RWPE1 (cell line): ENCODE measurements at places on chromosomes 7 and 10.

GRCh38 chr10:63972949-63973827, 452.0 kb downstream of the REEP3 start:
- no peak for DNase-seq

GRCh38 chr10:63562857-63563256, 41.7 kb downstream of the REEP3 start:
- no peak for DNase-seq

GRCh38 chr10:132061465-132061864, 4.3 kb upstream of the JAKMIP3 start:
- no peak for DNase-seq

- DNase-seq: no peak
Observed at GRCh38 chr7:107244613-107245012, 75.8 kb downstream of the HBP1 start.

DNA sequence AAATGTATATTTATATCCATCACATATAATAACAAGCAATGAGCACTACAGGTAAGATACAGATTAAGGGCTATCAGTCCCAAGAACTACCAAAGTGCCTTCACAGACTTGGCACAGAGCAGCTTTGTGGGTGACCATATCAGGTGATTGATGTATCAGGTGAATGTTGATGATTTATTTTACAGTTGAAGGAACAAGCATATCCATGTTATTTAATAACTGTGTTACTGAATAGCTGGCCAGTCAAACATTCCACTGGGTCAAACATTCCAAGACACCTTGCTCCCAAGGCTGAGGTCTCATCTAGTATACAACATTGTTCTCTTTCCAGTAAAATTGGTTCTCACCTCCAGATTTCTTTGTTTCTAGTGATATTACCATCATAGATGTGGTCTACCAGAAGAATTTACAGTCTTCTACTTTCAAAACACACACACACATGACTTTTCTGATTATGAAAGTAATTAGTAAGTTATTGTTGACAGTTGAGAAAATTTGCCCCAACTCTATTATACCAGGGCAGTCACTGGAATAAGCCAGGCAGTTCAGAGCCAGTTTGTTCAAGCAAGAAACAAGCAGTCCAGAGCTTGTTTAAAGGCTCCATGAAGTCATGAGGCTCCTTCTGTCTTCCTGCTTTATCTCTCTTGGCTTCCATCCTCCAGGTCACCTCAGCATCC, 68.2 kb downstream of the ELAPOR2 start:
- DNase-seq: no peak

DNA sequence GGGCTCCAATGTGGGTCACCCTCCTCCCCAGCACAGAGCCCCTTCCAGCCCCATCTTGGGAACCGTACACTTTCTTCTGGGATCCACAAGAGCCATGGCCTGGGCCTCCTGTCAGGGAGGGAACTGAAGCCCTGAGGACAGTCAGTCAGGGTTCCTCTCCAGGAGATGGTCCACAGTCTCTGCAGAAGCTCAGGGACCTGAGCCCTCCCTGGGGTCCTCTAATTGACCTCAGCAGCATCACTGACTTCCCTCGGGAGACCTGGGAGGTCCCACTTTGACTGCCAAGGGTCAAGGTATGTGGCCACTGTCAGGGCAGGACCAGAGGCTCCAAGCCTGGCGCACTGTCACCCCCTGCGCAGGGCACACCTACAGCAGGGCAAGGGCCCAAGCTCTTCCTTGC, 32.3 kb downstream of the NOD1 start:
- no peak for DNase-seq

DNA sequence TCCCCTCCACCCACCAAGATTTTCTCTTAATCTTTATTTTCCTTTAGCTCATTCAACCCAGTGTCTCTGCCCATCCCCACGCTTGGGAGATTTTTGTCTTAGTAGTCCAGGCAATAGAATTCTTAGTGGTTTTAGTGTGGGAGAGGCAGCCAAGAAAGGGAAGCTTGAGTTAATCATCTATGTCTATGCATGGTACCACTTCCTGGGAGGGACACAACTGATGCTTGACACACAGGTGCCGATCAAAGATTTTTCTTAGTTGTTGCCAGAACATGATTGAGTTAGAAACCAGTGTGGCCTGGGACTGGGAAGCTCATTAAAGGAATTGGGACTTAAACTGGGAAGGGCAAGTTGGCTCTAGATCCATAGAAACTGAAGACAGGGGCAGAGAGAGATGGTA, 3.1 kb downstream of the STRA8 start:
- no peak for DNase-seq

- no peak for DNase-seq
Observed at GRCh38 chr10:64519831-64520230, 998.6 kb downstream of the REEP3 start.

- DNase-seq: no peak
Observed at GRCh38 chr7:50304911-50305582, 531 bp downstream of the IKZF1 start.

DNA sequence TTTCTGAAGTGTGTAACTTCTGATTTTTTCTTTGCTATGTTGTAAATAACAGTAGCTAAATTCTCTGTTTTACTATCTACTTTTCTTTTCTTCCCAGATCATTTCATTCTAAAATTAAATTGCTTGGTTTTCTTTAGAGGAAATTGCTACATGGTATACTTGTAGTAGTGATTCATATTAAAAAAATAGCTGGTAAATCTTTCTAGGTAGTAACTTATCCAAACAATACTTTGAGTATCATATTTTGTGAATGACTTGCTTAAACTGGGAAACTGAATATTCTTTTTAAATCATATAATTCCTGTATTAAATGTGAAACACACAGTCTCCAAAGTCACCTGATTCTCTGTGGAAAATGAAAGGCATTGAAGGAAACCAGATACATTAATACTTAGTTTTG, 85.5 kb downstream of the ZNRF2 start:
- no peak for DNase-seq

- DNase-seq: no peak
Observed at GRCh38 chr10:99827936-99828335, 45.5 kb downstream of the ABCC2 start.

GRCh38 chr10:5206799-5207198, 10.2 kb downstream of the AKR1C4 start:
- no peak for DNase-seq

GRCh38 chr10:33174674-33175434, 159.6 kb downstream of the NRP1 start:
- DNase-seq: no peak

DNA sequence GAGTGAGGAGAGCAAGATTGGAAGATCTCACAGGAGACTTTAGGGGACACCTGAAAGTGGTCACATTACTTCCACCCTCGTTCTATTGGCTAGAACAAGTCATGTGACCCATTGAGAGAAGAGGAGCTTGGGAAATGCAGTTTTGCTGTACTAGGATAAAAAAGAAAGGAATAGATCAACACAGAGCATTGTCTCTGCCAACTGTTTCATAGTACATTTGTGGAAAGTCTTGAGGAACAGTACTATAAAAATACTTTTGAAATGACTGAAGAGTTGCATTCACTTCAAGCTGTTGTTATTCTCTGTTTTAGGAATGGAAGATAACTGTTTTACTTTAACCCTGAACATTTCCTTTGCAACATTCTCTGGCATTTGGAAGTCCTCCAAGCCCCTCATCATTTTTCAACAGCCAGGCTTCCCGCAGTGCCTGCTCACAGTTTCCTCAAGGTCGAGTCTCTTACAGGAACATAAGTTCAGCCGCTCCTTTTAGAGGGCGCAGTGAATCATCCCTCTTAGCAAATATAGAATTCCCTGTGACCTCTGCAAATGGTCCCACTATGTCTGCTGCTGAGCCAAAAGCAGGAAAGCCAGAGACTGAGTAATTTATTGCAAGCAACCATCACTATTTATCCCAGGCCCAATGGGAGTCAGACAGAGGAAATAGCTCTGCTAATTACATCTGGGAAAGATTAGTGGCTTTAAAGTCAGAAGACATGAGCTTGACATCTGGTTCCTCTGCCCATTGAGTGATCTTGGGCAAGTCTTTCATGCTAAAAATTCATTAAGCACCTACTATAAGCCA, 40.7 kb downstream of the MRPL32 start:
- peak; percentile 69 for DNase-seq

GRCh38 chr7:51123322-51124019, 193.1 kb downstream of the COBL start:
- peak; percentile 97 for DNase-seq

DNA sequence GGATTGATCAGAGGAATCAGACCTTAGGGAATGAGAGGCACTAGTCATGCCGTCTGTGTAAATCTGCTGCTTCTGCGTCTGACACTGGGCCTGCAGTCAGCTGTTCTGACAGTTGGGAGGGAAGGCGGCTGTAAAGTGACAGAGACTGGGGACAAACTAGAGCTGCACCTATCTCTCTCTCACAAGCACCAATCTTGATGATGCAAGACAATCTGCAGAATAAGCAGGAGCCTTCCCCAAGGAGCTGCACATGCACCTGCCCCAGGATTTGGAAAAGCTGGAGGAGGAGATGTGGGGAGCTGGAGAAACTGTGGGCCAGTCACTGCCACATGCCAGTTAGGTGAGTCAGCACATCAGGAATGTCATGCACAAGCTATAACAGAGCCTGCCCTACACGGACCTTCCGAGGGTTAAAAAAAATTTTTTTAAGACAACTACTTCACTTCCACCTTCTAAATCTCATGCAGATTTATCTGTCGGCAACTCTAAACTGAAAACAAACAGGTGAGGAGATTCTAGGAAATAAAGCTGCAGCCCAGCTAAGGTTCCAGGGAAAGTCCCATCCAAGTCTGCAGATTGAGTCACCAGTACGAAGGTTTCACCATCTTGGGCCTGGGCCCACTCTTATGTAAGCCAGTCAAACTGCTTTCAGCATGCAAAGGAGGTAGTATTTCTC, 39.2 kb downstream of the ENO4 start:
- DNase-seq: peak; percentile 92

GRCh38 chr10:95657250-95657649, 739 bp upstream of the ALDH18A1 start:
- DNase-seq: no peak

- no peak for DNase-seq
Observed at GRCh38 chr7:30750683-30751650, 968 bp upstream of the INMT start.

- DNase-seq: no peak
Observed at GRCh38 chr7:32937344-32938174, 19.7 kb upstream of the FKBP9 start.

DNA sequence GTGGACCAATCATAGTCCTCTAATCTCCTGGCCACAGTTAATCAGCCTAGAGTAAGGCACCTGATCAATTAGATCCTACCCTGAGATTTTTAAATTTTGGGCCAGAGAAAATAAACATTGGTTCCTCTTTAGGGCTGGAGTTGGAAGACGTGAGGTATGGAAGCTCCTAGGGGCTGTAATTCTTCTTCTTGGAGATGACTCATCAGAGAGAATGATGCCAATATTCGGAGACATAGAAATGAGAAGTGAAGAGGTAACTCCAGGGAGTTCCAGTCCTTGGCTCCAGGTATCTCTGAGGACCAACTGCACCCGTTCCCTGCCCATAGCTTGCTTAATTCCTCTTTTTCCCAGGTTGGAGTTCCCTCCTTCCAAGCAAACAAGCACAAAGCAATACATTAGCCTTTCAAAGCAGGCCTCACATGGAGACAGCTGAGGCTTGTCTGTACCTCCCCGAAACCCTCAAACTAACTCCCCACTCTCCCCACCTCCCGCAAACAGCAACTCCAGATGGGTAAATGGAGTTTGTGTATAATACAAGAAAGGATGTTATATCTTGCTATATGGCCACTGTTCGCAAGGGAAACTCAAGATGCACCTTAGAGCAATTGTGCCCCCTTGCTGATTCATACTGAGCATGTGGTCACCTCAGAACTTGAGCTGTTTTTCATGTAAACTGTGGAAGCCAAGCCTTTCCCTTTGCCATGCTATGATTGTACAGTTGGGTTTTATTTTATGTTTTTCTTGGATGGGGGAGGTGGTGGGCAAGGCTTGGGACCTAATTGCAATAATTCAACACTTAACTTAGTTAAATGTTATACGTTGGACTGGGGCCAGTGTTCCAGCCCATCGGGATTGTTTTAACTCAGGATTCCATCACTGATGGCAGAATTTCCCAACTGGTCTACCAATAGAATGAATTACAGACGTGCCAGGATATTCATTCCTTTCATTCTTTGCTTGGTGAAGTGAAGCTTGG, 29.3 kb downstream of the PIK3AP1 start:
- no peak for DNase-seq

DNA sequence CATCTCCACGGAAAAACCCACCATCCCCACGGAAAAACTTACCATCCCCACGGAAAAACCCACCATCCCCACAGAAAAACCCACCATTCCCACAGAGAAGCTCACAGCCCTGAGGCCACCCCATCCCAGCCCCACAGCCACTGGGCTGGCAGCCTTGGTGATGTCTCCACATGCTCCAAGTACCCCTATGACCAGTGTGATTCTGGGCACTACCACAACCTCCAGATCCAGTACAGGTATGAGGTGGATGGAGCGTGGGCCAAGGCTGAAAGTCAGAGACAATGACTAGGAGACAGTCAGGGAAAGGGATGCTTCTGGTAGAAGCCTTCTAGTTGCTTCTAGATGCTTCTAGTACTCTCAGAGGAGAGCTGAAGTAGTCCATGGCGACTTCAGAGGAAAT, 19.6 kb downstream of the ZAN start:
- no peak for DNase-seq

DNA sequence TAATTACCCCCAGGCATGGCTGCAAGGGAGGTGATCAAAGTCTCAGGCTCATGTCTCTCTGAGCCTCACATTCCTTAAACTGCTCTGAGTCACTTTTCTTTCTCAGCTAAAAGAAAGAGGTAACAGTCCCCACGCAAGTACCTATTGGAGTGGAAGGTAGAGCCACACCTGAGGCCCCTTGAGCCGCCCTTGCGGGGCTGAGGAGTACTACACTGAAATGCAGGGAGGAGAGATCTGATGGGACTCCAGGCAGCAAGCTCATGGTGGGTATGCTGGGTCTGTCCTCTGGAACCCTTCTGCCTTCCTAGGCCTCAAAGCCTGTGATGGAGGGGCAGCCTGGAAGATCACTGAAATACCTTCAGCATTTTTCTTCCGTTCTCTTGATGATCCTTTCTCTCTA, 960.0 kb downstream of the DNAJB9 start:
- no peak for DNase-seq

DNA sequence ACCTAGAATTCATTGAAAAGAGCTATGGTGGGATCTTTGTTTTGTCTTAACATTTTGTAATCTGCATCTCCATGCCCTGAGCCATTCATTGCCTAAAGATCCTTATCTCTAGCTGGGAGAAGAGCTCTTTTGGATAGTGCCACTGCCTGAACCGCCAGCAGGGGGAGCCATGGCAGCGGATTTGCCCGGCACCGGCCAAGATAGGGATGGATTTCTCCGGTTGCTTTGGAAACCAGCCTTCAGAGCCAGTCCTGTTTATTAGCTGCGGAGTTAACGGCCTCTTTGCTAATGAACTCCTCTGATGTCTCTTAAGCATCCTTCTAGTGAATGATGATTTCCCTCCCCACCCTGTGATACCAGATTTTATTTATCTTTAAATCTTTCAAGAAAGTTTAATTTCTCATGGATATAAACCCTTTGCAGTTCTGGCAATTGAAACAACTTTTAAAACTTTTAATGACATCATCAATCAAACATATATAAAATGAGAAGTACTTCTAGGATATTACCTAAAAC, 58.2 kb upstream of the LYZL2 start:
- DNase-seq: peak; percentile 59

GRCh38 chr10:88852327-88852726, 683 bp upstream of the ANKRD22 start:
- no peak for DNase-seq
